NCI-H1417 (cell line): ENCODE measurements at places on chromosomes 4 and X.

DNA sequence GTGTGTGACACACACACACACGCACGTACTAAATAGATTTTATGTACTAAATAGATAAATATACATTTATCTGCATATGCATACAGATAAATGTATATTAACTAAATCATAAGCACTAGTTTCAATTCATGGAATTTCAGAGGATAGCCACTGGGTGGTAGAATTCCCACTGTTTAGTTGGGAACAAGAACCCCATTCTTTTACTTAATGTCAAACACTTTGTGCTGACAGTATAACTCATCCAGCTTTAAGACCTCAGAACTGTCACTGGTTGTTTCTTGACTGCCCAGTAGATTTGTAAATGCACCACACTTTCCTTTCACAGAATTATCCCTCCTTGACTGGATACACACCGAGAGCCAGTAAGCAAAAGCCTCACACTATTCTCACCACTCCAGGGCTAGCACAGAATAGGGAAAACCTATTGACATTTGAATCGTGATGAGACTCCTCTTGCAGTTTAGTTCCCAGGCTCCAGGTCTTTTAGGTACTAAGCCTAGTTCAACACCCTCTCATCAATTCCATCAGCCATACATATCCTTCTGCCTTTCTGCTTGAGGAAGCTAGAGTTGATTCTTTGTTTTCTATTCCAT, 32.4 kb downstream of the PPARGC1A start:
- DNase-seq, result peak; percentile 13

GRCh38 chrX:9465380-9466123, 694 bp downstream of the TBL1X start:
- peak; percentile 69 for DNase-seq

- no peak for DNase-seq
Observed at GRCh38 chr4:10673817-10674369, 10.7 kb downstream of the CLNK start.

GRCh38 chrX:136468391-136469103, 19.2 kb upstream of the BRS3 start:
- DNase-seq, result no peak

GRCh38 chrX:23884427-23885024, 23.2 kb downstream of the APOO start:
- DNase-seq, result no peak

GRCh38 chr4:47562297-47562696, 77.2 kb downstream of the ATP10D start:
- DNase-seq, result no peak

- DNase-seq, result no peak
Observed at GRCh38 chr4:41870035-41870434, 65.2 kb upstream of the TMEM33 start.
